ENCODE measurements at places on chromosomes 2 and 18.

- DNase-seq = no peak
These were observed 44.1 kb downstream of the NCK2 start for GRCh38 chr2:105788670-105789290.

DNA sequence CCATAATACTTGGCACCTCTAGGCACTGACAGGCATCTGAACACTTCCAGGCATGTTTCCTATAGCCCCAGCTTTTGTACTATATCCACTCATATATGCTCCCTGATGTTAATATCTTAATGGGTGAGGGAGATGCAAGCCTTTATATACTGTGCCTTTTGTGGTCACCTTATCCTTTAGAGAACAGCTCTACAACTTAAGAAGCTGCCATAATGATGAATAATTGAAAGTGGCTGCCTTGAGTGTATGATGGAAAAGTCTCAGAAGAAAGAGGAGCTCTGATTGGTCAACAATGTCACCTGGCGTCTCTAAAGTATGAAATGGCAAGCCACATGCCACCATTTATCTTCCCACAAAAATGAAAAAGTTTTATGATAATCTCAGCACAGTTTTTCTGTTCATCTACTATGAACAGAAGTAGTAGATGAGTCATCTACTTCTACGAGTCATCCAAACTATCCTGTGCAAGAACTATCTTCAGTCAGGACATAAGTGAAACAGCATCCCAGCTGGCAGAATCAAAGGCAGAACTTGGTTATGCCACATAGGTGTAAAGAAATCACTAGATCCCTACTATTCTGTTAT lies 997.9 kb upstream of the CELF4 start:
- no peak for DNase-seq

DNA sequence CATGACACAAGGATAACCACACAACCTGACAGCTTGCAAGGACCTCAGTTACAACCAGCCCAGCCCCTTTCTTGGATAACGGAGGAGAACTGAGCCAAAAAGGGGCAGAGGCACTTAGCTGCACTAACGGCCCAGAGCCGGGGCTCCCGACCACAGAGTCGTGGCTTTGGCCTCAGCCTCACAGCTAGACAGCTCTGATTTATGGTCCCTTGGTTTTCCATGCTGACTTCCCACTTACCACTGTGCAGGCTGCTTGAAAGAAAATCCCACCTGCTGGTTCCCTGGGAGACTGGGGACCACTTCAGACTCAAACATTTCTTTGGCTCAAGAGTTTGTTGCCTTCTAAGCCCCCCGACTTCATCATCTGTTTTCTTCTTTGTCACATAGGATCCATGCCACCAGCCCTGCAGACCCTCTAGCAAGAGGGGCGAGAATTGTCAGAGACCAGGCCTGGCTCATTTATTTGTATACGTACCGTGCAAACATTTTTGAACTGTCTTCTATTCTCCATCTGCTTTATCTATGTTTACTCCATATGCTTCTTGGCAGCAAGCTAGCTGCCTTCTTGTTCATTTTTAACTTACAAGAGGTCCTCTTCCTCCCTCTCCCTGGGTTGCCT lies 352.6 kb upstream of the MYT1L start:
- no peak for DNase-seq

DNA sequence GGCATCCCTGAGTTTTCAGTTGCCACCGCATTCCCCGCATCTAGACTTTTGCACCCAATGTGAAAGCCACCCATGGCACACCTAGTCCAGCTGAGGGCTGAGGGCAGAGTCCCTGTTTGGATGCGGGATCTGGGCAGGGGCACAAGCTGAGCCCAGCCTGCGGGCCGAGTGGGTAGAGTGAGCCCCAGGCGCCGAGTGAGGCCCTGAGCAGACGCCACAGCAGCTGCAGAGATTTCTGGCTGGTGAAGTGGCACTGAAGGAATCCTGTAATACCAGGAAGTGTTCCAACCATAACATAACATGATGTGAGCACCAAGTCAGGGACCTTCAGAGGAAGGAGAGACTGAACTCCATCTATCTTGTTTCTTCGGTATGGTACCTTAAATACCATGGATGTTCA lies 27.7 kb upstream of the FRZB start:
- no peak for DNase-seq

DNA sequence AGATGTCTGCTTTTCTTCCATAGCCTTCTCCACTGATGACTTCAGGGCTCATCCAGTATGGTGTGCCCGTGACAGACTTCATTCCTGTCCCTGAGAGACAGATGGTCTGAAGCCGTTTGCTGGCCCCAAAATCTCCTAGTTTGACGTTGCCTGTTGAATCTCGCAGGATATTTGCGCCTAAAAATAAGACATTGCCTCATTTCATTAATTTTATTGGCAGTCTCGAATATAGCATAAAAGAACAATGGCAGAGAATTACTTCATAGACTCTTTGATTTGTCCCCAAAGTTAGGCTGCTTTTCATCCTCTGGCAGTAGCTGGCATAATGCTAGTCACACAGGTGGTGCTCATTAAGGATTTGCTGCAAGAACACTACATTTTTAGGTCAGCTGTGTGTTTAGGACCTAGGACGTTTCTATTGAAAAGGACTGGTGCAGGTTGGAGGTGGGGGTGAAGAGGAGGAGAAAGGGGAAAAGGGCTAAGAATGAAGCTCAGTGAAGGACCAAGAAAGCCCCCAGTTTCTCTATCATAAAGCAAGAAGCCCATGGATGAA lies 14.7 kb upstream of the ERCC3 start:
- DNase-seq = no peak

- DNase-seq = no peak
These were observed 5.8 kb upstream of the PIEZO2 start for GRCh38 chr18:11155034-11155759.

DNA sequence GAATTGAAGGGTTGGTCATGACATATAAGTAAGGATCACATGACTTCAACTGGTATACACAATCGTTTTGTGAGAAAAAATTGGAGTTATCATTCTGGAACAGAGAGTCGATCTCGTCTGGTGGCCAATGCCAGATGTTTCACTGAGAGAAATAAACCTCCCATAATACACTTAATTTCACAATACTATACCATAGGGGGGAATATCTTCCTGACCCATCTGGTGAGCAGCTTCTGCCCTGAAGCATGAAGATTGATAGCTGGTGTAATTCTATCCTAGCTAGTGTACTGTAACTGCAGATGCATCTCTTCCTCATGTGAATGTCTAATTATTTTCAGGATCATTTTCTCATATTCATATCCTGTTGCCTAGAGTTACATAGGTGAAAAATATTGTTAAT lies 15.7 kb upstream of the CDH7 start:
- DNase-seq = no peak

All from activated CD4-positive, alpha-beta T cell treated with anti-CD3 and anti-CD28 coated beads, Interleukin-2, amount 10 ng/mL, durations not matched to agents 7 days and 5 days (primary cell).